Mesenteric fat pad (tissue), 1 donor: ENCODE measurements at places on chromosomes 1 and 21.

- no peak for DNase-seq
These were observed 18.5 kb upstream of the SEMA4A start for GRCh38 chr1:156134716-156135435.

DNA sequence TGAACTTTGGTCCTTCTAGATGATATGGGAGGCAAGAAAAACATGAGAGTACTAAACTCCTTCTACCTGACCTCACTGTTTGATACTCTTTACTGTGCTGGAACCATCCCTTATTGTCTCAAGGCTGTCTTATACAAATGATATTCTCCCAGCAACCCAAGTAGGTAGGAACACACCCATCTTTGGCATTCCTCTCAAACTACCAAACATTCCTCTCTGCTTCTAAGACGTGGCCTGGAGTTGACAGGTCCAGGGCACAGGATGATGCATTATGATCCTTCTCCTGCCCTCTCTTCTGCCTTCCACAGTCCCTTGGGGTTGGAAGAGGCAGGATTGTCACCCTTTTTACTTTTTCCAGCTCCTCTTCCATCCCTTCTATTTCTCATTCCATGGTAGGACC lies 90.5 kb downstream of the SPATA17 start:
- DNase-seq, result no peak

DNA sequence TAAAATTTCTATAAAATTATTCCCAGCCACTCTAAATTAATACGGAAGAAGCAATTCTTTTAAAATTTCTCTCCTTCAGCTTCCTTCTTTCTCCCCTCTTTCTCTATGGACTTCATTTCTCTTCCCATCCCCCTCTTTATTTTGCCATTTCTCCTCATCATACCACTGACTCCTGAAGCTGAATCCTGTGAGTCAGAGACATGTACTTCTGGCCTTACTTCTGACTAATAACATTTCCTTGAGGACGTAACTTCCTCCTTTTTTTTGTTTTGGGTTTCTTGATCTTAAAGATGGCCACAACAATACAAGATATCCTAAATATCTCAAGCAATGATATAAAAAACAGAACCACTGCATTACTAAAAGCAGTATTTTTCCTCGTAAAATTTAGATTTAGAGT lies 63.6 kb upstream of the DENND1B start:
- DNase-seq, result no peak

- no peak for DNase-seq
These were observed 29.8 kb downstream of the GPA33 start for GRCh38 chr1:167060141-167061072.

DNA sequence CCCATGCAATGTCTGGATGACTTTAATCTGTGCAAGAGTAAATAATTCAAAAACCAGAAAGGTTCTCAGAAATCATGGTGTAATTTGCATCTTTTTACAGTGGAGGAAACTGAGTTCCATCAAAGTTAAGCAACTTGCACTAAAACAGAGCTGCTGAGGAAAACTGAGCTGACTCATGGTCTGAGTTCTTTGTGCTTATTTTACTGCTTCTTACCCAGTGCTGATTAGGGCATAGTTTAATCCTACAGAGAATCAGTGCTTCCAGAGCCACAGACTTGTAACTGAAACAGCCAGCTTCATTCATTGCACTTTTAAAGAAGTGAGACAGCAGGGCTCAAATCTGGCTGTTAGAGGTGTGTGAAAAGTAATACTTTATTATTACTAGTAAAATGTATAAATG lies 10.9 kb upstream of the RWDD3 start:
- no peak for DNase-seq

- DNase-seq, result no peak
These were observed 178.3 kb downstream of the ATG4C start for GRCh38 chr1:62962014-62962812.

DNA sequence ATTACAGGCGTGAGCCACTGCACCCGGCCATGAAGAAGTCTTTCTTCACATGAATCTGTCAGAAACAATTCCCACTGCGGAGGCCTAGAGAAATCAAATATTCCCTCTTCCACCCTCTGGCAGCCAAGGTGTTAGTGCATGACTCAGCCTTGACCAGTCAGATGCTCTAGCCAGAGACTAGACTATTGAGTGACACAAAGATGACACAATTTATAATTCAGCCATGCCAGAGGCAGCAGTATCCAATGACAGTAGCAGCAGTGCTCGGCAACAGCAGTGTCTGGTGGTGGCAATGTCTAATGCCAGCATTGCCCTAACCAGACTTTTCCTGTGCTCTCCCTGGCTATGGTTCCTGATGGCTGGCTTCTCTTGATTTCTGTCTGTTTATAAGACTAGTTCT lies 8.7 kb downstream of the CTXND2 start:
- no peak for DNase-seq

- no peak for DNase-seq
These were observed 498.1 kb downstream of the SIPA1L2 start for GRCh38 chr1:232131715-232132391.

DNA sequence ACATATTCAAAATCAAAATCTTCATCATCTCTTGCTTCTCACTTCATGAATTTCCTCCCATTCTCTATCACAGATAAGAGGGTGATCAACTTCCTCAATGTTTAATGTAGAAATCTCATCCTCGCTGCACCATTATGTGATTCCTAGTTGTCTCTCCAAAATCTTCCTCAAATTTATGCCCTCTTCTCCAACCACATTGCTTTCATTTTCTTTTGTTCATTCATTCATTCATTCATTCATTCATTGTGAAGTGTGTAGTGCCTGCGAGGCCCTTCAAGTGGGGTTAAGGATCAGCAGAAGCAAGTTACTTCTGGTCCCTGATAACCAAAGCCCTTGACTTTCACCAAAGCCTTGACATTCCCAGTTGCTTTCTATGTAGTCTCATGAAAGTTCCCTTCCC lies 33.5 kb upstream of the HIVEP3 start:
- DNase-seq, result no peak

- DNase-seq, result no peak
These were observed 40.8 kb downstream of the RTCA start for GRCh38 chr1:100306735-100307313.

GRCh38 chr1:223556414-223557129 lies 108.9 kb downstream of the CAPN8 start:
- no peak for DNase-seq

DNA sequence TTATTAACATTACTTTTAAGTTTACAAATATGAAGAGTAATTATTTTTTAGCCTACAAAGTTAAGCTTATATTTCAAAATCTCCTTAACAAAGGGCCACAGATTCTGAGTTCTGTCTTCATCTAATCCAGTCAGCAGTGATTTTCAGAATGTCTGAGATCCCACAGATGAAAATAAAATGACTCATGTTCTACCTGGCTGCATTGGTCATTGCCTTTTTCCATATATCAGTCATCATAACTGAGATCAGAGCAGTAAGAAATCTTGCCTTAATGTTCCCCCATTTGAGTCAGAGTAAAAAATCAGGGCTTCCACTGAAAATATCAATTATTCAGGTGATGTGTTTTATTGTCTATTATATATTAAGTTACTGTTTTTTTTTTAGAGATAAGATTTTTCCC lies 416.1 kb downstream of the MRPL39 start:
- no peak for DNase-seq

DNA sequence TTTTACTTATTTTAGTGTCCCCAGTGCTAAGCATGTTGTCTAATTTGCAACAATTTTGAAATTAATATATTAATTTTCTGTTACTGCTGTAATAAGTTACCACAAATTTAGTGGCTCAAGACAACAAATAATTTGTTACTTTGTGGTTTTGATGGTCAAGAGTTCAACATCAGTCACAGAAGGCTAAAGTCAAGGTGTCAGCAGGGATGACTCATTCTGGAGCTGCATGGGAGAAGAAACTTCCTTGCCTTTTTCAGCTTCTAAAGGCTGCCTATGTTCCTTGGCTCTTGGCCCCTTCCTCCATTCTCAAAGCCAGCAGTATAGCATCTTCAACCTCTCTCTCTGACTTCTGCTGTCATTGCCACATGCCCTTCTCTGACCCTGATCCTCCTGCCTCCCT lies 271.8 kb downstream of the HLX start:
- DNase-seq, result no peak

DNA sequence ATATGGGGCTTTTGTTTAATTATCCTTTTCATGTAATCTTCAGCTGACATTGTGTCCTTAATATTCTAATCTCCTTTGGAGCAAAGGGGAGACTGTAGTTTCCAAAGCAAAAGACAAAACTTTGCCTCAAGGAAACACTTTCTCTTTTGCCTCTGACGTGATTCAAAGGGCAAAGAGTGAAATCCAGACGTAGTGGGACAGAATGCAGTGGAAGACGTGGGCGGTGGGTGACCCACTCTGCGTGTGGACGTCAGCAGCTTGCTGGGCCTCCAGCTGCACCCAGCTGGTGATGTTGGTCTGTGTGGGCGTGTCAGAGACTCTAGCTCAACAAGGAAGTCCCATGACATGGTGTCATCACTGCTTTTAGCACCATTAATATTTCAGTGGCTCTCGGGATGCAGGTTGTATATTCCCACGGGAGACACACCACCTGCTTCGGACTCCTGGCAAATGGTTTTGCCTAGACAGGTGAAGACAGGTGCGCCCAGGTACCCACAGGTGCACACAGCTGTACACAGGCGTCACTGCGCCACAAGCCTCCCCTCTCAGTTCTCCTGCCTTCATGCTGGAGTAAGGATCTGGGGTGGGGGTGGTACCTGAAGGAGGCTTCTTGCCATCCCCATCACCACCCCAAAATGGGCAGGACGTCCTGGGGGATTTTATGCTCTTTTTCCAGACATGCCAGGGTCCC lies 292.1 kb upstream of the VAMP3 start:
- DNase-seq, result no peak

DNA sequence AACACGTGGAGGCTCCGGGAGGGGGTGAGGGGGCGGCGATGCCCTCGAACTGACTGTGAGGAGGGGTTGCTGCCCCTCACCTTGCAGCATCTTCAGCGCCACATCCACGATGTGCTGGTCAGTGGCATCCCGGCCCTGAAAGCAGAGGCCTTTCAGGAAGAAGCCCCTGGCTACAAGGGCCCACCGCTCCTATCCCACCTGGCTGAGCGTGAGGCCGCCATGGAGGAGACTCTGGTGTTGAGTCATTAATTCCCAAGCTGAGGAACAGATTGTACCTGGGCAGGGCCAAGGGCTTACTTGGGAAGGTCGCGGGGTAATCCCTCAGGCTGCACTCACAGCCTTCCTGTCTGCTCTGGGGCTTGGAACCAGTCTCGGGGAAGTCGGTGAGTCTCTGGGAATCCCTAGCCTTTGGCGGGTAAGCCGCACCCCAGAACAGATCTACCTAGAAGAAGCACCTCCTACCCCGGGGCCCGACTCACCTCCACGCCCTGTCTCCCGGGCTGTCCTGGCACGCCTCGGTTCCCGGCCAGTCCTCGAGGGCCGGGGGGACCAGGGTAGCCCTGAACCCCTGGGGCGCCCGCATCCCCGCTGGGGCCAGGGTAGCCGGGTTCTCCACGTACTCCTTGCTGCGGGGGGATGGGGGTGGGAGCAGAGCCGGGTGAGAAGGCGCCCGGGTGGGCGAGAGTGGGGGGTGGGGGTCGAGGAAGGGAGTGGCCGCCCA lies 13.9 kb downstream of the COL9A2 start:
- peak; percentile 81 for DNase-seq

- no peak for DNase-seq
These were observed 40.4 kb downstream of the USP48 start for GRCh38 chr1:21742578-21742977.

DNA sequence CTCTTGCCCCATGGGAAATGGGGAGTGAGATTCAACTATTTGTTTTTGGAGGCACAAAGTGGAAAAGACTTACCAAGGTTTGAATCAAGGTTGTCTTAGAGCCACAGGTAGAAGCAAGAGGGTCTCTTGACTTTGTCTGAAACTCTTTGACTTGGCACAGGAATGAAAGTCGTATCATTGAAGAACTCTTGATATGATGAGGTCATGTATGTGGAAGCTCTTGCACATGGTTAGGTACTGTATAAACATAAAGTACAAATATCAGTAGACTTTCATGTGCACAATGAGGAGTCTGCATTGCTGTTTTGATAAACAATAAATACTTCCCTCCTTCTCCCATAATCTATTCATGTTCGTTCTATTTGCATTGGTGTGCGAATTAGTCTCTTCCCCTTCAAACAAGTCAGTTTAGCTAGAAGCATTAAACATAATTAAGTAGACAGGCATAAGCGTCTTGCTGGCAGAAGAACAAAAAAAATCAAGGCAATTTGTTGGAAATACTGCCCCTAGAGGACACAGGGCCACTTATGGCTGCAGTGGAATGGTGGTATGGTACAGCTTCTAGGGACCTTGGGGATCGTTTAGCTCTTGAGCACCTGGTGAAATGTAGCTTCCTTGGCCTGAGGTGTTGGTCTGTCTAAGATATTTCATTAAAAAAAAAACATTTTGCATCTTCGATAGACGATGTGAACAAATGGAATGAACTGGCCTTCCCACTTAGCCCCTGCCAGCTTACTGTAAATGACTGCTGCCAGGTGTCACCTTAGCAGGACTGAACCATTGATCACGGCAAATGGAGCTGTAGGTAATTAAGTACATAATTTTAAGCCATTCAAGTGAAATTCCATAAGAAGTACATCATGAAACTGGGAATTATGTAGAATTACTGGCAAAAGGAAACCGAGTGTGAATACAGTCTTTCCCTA lies 218.0 kb upstream of the GALNT2 start:
- no peak for DNase-seq

DNA sequence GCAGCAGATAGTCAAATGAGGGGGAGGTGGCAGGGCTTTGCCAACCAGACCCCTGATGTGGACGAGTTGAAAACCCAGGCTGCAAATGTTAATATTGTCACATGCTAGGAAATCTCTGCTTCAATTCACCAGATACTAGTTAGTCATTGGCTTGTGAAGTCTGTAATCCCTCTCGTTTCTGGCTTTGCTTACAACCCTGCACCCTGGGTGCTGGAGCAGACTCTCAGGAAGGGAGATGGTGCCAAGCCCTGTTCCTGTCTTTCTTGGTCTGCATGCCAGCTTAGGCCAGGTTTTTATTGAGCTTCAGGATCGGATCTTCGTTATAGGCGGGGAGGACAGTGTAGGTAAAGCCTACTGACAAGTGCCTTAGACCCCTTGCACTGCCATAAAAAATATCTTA lies 53.3 kb downstream of the MDM4 start:
- no peak for DNase-seq

- DNase-seq, result no peak
These were observed 11.1 kb downstream of the ECE1 start for GRCh38 chr1:21278860-21279845.

- no peak for DNase-seq
These were observed 22.9 kb upstream of the PLEKHO1 start for GRCh38 chr1:150126811-150127210.

- no peak for DNase-seq
These were observed 83.5 kb upstream of the HMCN1 start for GRCh38 chr1:185650602-185651230.
